ENCODE measurements at places on chromosomes 5 and 9.

DNA sequence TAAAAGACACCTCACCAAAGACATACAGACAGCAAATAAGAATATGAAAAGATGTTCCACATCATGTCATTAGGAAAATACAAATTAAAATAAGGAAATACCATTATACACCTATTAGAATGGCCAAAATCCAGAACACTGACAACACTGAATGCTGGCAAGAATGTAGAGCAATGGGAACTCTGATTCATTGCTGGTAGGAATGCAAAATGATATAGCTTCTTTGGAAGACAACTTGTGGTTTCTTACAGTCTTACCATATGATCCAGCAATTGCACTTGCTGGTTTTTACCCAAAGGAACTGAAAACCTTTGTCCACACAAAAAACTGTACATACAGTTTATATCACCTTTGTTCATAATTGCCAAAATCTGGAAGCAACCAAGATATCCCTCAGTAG, 6.5 kb downstream of the TMEM161B start:
- DNase-seq, result no peak

GRCh38 chr5:15752663-15753285, 252.8 kb downstream of the FBXL7 start:
- DNase-seq, result no peak

DNA sequence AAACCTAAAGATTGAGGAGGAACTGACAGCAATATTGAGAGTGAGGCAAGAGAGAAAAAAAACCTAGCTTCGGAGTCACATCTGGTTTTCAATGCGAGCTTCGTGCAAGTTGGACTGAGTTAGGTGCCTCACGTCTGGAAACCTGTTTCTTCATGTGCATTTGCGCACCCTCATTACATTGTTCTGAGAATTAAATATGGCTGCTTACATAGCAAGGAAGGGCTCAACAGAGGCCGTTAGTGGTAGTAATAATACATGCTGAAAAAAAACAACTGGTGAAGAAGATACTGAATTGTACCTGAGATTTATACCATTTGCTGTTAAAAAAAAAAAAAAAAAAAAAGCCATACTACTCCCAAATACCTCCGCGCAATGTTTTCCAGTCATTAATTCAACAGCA, 18.6 kb downstream of the DNAJA1 start:
- DNase-seq, result no peak

- no peak for DNase-seq
Observed at GRCh38 chr5:83387041-83387440, 84.5 kb upstream of the VCAN start.

DNA sequence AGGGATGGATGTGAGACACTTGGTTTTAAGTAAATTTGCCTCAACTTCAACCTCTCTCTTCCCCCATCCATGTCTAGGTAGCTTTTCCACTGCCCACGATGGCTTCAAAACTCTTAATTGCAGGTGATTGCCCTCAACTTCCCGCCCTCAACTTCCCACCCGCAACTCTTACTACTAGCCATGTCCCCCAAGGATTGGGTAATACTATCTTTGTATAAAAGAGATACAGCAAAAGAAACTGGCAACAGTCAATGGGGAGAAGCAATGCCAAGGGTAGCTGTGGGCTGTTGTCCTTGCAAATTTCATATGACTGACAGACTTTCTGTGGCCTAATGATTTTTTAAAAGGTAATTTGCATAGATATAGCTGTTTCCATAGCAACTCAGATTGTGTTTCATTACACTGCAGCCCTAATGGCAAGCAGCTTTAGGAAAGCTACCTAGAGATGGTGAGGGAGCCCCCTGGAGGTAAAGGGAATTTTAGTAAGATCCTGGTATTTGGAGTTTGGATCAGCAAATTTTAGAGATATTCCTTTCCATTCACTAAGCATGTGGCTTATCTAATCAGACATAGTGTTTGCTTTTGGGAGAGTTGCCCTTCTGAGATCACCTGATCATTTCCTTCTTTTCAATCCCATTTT, 421.5 kb upstream of the DAP start:
- DNase-seq, result no peak

DNA sequence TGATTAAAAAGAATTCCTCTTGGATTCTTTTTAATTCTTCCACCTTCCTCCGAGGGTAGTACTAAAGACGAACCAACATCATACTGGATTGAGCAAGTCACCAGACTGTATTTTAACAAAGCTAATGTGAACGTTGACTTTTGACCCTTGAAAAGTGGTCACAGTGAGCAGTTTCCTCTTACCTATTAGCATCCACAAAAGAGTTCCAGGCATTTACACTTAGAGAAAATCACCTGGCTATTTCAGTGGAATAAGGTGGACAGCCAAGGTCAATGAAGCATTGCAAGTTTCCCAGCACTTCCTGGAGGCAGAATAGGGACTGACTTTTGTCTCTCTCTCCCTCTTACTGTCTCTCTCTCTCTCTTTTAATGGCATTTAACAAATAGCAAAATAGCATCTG, 145.1 kb upstream of the DAB2 start:
- no peak for DNase-seq

Measured in activated CD4-positive, alpha-beta T cell treated with anti-CD3 and anti-CD28 coated beads, Interleukin-2, amount 10 ng/mL, durations not matched to agents 7 days and 5 days (primary cell).